ENCODE measurements at places on chromosomes 2 and 18.

DNA sequence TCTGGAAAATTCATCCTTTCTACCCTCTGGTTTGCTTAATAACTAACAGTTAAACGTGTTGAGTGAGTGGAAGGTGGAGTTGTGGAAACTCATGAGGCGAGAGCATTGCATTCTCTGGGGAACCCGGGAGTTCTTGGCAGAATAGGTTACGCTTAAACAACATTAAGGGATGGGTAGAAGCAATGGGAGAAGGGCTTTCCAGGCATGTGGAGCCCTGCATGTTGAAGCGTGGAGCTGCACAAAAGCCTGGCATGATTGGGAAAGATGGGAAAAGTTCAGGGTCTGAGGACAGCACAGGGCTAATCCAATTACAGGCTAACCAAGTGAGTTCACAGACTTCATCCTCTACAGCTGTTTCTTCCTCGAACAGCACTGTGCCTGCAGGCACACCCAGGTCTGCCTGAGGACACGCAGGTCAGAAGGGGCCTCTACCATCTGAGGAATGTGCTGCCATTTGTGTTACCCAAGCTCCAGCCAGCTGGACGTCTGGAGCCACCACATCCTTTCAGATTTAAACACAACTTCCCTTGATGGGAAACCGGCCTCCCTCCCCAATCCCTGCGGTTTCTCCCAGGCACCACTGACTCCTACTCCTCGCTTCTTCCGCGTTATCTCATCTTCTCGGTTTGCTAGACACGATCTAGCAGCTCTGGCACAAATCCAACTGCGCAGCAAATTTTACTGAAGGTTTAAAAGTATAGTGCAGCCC lies 164.2 kb downstream of the ANTXR1 start:
- DNase-seq = no peak

- no peak for DNase-seq
These were observed 52.2 kb downstream of the FAM178B start for GRCh38 chr2:96934182-96934495.

DNA sequence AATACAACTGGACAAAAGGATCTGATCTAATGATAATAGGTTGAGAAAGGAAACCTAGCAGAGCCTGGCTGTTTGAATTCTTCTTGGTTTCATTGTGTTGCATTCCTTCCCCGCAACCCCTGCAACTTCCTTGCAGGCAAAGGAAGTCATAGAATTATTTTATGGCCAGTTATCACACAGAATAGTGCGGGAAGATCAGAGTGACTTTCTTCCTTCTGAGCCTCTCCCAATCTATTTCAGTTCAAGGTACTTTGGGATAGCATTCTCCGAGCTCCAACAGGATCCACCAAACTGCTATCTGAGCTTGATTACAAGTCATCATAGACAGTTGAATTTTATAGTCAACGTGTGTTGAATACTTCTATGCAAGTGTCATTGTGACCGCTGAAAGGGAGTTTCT lies 441.1 kb downstream of the DCC start:
- DNase-seq = no peak

- no peak for DNase-seq
These were observed 112.9 kb upstream of the TRIB2 start for GRCh38 chr2:12603781-12604295.

- DNase-seq = no peak
These were observed 94.0 kb downstream of the FMNL2 start for GRCh38 chr2:152428800-152429582.

DNA sequence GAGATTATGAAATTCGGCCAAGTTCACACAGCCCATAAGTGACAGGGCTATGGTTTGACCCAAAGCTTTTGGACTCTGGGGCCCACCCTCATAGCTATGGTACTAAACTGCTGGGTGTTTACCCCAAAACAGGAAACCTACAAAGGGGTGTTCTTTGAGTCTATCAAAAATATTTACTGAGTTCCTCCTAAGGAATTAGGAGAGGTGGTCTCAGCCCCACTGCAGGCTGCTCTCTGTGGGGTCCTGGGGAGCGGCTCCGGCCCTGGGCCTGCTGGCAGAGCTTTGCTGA lies 45.5 kb downstream of the SDC1 start:
- no peak for DNase-seq

- no peak for DNase-seq
These were observed 171.1 kb downstream of the ZEB2 start for GRCh38 chr2:144348846-144349245.

DNA sequence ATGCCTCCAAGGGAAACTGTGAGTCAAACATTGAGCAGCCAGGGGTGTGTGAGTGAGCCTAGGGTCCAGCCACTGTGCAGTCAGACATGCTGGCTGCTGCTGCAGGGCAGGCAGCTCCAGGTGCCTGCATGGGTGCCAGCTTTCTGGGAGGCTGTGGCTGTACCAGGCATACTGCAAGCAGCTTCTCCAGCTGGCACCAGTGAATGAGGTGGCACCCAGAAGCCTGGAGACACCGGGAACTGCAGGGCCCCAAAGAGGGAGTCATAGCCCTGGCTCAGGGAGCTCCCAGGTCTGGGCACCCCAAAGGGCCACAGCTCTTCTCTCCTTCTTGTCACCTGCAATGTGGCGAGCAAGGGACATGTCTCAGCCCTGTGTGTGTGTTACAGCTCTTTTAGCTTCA lies 283.2 kb downstream of the RPRM start:
- DNase-seq = no peak

GRCh38 chr2:48753228-48753627 lies 2.3 kb downstream of the LHCGR start:
- DNase-seq = no peak

- DNase-seq = no peak
These were observed 82.7 kb downstream of the SH3BP4 start for GRCh38 chr2:235034265-235035118.
